Left cardiac atrium (tissue), 4 donors: ENCODE measurements at places on chromosomes 7 and 10.

DNA sequence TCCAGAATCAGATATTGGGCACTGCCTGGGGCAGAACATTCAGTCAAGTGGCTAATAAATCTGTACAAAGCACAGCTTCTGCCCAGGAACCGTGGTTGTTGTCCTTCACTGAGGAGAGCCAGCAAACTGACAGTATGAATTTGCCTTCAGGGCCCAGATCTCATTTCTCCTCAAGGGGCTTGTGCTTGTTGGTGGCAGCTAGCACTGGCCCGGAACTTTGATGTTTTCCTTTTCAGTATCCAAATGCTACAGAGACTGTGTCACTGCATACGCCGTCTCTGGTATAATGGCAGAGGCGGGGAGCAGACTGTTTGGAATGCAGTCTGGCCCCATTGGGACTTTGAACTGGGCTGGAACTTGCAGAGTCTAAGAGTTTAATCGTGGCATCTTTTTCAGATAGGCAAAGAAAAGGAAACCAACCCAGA, 30.4 kb upstream of the ADD3 start:
- DNase-seq: peak; percentile 41

DNA sequence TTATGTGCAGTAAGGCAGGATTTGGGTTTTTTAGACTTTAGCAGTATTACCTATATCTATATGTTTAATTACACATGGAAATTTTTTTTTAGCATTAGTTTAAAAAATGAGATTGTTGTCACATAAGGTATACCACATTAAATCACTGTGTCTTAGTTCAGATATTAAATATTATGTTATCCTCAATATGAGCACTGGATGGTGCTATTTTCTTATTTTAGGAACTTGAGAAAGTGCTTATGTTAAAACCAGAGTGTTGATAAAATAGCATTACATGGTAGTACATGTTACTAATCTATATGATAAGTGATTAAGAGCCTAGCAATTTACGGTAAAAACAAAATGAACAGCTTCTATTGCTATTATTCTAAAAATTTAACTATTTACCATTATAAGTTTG, 28.8 kb downstream of the MIOS start:
- no peak for DNase-seq

- DNase-seq: peak; percentile 71
These were observed 76.2 kb downstream of the CTBP2 start for GRCh38 chr10:125084191-125084613.

DNA sequence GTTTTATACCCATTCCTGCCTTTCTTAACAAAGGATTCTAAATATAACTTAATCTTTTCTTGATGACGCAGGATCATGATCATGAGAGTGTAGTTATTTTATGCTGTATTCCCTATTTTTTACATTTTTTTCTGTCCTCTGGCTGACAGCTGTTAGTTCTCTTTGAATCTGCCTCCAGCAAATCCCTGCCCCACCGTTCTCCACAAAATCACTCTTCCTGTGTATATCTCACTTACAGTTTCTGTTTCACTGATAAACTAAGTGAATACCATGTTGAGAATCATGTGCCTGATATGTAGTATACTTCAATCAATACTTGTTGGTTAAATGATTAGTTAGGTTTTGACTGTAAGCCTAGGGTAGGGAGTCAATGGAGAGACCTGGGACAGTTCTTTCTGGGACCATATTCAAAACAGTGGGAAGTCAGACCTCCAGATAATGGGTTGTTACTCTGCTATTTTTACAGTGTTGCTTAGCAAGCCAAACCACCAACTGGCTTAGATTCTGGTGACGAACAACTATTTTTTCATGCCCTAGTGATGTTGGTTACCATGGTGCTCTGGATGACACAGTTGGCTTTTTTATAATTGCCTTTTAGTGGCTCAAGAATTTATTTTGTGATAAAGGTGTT, 12.8 kb downstream of the CNNM1 start:
- DNase-seq: no peak

DNA sequence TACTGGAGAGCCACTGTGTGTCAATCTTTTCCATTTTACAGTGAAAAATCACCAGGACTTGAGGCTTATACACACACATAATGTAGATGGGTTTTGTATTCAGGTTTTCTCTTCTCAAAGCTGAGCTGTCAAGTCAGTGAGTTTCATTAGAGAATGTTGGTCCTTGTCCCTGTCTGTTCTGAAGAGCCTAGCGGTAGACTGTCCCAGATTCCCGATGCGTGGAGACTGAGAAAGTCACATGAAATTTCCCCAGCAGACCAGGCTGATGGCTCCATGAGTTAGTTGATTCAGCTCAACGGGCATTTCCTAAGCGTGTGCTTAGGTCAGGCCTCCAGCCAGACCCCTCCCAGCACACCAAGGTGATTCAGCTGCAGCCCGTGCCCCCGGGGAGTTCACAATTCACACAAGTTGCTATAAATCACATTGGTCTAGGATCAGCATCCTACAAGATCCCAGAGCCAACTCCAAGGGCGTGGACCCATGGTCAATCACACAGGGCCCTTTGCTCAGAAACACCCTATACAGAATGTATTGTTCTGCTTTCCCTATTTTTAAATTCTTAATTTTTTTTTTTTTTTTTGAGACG, 17.2 kb downstream of the CHST15 start:
- no peak for DNase-seq

- no peak for DNase-seq
These were observed 1.8 kb upstream of the PTPRZ1 start for GRCh38 chr7:121871188-121871587.

GRCh38 chr7:103124429-103124979, 24.4 kb downstream of the NAPEPLD start:
- DNase-seq: no peak

DNA sequence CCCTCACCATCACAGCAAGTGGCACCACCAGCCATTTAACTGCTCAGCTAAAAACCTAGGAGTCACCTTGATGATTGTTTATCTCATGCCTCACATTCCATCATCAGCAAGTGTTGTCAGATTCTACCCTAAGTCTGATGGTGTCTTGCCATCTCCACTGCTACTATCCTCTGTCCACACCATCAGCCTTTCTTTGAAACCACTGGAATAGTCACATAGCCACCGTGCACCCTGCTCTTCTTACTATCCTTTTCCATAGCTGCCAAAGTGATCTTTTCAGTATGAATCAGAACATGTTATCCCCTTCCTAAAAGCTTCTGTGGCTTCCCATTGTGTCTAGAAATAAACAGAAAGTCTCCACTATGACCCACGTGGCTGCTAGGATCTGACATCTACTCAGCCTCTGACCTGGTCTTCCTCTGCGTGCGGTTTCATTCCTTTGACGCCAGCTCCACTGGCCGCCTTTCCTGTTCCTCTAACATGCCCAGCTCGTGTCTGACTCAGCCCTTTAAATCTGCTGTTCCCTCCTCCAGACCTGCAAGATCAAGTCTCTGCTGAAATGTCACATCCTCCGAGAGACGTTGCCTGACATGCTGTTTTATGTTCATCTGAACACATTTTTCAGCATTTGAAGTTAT, 16.5 kb upstream of the CHN2 start:
- peak; percentile 69 for DNase-seq

DNA sequence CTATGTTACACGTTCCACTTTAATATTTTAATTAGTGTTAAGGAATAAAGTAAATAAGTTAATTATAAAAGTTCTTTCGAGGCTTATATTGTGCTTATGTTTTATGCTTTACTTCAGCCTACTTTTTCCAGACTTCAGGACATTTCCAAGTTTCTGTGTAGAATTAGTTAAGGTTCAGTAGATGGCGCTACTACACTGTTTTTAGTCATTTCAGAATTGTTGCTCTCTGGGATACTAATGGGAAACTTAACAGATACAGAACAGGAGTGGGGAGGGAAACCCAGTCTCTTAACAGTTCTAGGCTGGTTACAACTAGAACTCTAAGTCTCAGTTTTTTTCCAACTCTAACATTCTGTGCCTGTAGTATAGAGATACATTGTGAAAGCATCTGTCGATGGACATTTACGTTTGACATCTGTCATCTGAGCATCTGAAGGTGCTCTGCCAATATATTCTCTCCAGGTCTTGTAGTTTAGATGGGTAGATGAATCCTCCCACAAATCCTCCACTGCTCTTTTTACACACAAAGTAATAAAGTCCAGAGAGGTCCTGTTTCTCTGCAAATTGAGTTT, 56.8 kb upstream of the FAM171A1 start:
- DNase-seq: no peak

GRCh38 chr7:30313793-30314192, 29.4 kb downstream of the ZNRF2 start:
- no peak for DNase-seq

DNA sequence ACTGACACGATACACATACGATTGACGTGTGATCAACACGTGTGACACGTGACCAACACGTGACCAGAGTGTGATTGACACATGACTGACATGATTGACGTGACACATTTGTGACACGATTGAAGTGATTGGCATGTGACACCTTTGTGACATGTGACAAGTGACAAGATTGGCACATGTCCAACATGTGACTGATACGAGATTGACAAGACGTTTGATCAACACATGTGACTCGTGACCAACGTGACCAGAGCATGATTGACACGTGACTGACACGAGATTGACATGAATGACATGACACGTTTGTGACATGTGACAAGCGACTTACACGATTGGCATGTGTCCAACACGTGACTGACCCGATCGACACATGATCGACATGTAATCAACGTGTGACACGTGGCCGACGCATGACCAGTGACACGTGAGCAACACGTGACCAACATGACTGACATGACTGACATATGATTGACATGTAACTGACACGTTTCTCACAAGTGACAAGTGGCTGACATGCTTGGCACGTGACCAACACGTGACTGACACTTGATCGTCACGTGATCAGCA, 22.0 kb downstream of the CRPPA start:
- DNase-seq: no peak

GRCh38 chr10:1148855-1149605, 92.8 kb downstream of the WDR37 start:
- no peak for DNase-seq

DNA sequence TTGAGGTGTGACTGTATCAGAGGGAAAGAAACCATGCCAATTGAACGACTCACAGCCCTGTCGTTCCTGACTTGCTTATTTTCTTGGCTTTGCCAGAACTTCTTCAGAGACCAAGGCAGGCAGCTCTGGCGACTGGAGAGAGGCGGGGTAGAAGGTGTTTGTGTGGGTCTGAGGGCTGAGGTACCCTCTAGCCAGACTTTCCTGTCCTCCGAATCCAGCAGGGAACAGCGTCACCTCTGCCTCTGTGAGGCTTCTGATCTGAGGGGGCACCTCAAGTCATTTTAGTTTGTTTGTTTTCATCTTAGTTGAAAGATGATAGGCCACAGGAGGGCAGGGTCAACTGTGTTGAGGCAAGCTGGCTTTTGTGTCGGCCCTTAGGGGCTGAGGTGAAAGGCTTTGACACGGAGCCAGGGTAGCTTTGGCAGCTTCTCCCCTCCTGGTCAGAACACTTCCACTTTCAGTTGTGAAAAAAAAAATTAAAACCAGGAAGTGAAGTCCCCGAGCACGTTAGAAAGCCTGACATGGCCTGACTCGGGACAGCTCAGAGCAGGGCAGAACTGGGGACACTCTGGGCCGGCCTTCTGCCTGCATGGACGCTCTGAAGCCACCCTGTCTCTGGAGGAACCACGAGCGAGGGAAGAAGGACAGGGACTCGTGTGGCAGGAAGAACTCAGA, 1.9 kb downstream of the ACSL5 start:
- peak; percentile 76 for DNase-seq

DNA sequence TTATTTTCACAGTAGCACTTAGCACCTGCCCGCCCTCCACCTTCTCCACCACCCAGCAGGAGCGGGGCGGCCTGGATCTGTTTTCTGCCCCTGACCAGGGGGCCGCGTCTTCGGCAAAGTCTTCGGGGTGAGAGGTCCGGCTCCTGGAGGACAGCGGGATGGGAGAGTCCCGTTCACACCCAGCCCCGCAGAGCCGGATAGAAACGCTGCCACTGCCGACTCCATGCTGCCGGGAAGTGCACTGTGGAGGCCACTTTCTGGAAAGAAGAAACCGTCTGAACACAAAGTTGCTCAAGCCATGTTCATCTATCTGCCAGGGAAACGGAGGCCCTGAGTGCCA, 14.5 kb upstream of the ZNF273 start:
- no peak for DNase-seq
